ENCODE measurements at places on chromosomes 6 and 20.

DNA sequence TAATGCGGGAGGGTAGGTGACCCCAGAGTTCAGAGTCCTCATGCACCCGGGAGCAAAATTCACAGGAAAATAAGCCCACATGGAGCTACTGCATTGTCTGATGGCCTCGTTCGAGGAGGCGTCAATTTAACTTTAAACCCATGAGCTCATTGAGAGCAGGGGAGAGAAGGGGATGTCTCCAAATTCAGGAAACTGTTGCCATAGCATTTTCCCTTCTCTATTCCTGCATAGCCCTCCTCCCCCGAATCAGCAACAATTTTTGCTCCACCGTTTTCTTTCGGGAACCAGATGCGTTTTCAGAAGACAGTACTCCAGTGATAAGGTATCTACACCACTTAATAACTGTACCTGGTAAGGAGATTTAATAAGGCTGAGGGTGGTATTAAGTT is 324 bp upstream of the LAMP5 start:
- no peak for DNase-seq

DNA sequence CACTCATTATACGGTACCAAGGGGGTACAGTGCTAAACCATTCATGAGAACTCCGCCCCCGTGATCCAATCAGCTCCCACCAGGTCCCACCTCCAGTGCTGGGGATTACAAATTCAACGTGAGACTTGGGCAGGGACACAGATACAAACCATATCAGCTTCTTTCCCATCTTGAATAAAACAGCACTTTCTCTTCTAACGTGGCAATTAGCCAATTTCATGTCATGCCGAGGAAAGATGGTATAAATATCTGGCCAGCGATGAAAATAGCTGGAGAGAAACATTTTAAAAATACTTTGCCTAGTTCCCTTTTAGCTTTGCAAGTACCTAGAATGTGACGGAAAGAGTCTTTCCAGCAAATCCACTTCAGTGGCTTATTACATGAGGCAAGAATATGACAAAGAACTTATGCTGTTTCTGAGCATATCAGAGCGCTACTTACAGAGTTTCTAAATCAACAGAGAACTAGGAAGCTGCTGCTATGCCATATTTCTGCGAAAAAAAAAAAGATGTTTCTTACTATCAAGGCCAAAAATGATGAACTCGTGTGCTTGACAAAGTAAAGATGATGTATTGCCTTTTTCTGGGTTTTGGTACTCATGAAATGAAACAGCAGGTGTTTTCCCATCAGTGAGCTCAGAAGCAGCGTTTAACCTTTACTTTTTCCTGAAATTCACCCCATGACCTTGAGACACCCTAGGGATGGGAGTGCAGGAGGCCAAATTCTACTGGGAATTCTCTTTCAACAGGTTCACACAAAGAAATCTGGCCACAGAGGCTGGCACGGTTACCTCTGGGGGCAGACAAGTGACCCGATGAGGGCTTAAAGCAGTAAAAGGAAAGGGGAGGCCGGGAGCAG is 37.9 kb downstream of the AGPAT4 start:
- no peak for DNase-seq

DNA sequence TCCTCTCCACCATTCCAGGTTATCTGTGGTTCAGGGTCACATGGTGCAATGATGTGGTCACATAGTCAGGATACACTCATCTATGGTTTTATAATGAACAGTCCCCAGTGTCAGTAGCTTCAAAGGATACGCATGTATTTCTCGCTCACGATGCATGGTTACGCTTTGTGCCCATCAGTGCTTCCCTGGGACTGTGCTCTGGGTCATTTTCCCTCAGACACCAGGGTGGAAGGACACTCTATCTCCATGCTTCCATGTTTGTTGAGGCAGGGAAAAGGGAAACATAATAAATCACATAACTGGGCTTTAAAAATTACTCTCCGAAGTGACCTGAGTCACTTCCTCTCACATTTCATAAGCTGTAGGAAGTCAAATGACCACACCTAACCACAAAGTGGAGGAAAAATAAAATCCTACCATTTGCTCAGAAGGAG is 394.8 kb upstream of the NOX3 start:
- no peak for DNase-seq

DNA sequence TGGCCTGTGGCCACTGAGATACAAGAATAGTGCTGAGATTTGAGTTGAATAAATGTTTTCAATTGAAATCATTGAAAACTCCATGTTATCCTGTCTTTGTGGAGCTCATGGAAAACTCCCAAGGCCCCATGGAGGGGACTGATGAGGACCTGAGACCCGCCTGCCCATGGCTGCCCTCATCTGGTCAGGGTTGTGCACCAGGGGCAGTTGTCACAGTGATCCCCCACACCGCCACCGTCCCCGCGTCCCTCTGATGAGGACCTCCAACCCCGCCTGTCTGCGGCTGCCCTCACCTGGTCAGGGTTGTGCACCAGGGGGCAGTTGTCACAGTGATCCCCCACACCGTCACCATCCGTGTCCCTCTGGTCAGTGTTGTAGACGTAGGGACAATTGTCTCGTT is 27.8 kb downstream of the THBS2 start:
- no peak for DNase-seq

DNA sequence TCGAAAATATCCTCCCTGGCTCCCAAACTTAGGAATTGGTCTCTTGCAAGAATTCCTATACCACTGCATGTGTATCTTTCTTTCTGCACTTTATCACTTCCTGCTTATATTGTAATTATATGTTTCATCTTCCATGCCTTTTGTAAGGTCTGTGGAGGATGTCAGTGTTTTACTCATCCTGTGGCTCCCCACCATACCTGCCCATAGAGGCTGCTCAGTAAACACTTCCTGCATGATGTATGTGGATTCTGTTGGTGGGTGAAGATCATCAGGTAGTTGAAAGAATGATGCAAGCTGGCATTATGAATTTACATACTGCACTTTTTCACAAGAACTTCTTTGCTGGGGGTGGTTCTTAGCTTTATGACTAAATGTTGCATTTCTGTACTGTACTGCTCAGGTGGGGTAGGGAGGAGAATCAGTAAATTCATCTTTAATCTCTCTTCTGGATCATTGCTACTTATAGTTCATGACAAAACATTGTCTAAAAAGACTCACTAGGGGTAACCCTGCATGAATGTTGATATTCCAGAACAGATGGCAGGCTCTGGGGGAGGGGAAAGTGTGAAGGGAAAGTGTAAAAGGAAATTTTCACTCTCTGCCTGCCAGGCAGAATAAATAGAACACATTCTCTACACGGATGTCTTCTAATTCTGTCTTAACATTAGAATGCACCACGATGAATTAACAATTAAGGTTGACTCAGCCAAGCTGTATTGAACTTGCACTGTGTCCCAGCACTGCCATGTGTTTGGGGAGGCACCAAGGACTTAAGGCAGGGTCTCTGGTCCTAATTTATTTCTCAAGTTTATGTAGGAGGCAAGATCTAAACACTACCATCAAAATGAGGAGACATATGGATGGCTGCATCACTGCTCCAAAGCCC is 36.0 kb upstream of the KLHL31 start:
- no peak for DNase-seq
